ENCODE measurements at places on chromosomes 3 and 15.

- DNase-seq: no peak
Measured at GRCh38 chr15:41523097-41523496, 9.5 kb upstream of the LTK start.

GRCh38 chr15:23869396-23869795, 182.3 kb upstream of the NDN start:
- no peak for DNase-seq

DNA sequence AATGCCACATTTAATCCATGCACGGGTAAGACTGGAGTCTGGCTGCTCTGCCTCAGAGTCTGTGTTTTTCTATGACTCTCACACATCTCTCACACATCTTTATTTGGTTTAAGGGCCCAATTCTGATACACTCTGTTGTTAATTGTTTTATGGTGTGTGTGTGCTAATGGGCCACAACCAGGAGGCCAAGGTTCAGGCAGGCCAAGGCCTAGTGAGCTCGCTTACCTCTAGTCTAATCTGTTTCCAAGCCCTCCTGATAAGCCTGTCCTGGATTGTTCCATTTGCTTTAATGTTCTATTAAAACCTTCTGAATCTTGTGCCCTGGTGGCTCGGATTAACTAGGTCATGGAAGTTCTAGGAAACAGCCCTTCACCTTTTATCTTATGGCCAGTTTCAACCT, 445.4 kb upstream of the DPH6 start:
- DNase-seq: no peak

DNA sequence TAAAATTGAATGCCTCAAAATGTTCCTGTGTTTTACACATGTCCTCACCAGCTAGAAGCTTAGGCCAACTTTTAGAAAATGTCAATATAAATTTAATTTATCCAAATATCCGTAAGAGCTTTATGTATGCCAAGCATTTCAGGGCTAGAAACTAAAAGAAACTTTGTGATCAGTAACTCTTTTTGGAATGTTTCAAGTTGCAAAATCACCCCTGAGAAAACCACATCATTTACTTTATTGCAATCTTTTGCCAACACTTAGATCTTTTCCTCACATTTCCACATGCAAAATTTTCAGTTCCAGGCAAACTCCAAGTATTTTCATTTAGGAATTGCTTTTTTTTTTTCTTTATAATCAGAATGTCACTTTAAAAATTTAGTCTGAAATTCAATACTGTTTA, 20.1 kb upstream of the IGF1R start:
- no peak for DNase-seq

DNA sequence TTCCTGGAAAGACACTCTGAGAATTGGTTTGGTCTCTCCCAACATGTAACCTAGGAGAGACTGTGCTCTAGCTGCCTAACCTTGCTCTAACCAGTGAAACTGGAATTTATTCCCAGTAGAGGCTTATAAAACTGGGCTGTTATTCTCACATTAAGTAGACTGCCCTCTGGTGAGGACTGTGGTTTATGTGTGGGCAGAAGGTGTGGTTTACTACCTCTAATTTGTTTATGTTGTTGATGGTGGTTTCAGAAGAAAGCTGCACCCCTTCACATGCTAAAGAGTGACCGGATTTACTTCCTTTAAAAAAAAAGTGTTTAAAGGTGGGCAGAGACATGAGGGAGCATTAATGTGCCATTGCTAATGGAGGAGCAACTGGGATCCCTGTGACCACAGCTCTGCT, 273.2 kb downstream of the MECOM start:
- no peak for DNase-seq

DNA sequence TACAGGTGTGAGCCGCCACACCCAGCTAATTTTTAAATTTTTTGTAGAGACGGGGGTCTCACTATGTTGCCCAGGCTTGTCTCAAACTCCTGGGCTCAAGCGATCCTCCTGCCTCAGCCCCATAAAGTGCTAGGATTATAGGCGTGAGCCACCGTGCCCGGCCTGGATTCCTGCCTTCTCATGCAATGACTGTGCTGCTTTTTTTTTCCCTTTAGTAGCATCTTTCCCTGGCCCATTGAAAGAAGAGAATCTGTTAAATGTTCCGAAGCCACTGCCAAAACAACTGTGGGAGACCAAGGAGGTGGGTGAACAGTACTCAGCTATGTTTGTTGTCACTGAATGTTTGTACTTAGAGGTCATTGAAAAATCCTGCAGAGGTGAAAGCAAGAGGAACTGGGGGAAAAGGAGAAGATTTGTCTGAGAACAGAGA, 88.0 kb downstream of the CRTC3 start:
- no peak for DNase-seq

- no peak for DNase-seq
Measured at GRCh38 chr3:48696601-48697000, 10.9 kb upstream of the NCKIPSD start.

DNA sequence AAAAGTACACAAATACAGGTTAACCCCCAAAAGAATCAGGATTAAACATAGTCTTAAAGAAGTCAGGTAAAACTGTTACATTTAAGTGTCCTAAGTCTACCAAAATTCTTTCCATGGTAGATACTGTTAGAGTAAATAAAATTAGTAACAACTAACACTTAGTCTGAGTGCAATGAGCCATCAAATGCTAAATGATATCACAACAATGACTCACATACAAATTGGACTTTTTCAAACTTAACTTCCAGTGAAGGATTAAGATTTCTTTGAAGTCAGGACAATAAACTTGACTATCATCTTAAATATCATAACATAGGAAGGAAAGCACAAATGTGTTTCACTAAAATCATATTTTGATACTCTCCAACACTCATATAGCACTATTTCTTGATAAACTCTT, 43.9 kb downstream of the ZNF148 start:
- no peak for DNase-seq

DNA sequence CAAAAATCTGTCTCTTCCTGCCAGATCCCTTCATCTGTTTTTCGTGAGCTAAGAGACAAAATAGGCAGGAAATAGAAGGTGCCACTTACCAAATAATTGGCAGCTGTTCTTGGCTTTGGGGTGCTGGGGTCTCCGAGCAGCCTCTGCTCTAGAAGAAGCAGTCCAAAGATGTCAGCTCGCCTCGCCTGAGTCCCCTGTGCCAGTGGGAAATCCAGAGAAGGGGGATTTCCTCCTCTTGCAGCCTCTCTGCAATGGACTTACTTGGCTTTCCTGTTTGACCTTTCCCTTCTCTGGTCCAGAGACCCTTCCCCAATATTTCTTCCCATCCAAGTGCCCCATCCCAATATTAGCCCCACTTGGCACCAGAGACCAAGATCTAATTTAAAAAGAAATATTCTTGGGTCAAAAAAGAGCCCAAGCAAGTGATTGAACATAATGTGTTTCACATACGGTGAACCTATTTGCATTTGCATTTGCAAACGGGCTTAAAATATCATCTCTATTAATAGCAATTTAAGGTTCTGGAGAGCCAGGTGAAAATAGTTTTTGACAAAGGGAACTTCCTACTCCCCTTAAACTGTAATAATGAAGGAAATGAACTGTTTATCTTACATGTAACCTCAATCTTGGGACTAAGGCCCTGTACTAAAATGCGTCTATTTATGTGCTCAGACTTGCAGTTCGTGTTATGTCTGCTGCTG, 23.2 kb downstream of the CD86 start:
- no peak for DNase-seq

DNA sequence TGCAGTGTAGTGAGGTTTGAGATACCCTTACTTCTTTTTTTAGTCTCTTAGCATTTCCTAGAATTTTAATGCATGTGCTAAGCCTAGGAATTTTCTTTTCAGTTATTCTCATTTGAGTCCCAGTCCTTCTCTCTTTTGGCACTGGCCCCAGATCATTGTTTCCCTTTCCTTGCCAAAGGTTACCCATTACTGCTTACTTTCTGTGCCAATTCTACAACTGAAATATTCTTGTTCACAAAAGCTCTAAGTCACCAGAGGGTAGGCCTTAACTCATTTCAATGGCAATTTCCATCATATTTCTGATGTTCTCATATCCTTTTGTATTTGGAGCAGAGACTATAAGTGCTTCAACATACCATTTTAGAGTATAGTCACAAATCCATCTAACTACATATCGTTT, 199.6 kb upstream of the CBLB start:
- no peak for DNase-seq

GRCh38 chr3:119098619-119099222, 47.2 kb upstream of the TEX55 start:
- DNase-seq: peak; percentile 61

- DNase-seq: no peak
Measured at GRCh38 chr15:35925275-35926006, 379.5 kb upstream of the DPH6 start.

DNA sequence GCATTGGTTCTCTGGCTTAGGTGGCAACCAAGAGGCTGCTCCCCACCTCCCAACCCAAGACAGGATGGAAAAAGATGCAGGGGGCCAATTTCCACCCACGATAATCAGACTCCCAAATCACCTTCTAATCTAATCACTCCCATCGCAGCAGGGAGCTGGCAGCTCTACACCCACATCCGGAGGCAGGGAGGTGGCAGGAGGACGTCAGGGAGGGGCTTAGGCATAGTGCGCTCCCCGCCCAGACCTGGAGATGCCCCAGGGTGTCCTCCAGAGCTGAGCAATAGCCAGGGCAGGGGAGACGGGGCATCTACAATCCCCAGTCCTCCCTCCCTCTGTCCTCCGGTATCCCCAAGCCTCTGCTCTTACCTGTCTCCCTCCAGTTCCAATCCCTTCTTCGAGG, 70.5 kb upstream of the SEC13 start:
- DNase-seq: no peak

GRCh38 chr3:177447938-177448337, 250.7 kb upstream of the TBL1XR1 start:
- peak; percentile 88 for DNase-seq

DNA sequence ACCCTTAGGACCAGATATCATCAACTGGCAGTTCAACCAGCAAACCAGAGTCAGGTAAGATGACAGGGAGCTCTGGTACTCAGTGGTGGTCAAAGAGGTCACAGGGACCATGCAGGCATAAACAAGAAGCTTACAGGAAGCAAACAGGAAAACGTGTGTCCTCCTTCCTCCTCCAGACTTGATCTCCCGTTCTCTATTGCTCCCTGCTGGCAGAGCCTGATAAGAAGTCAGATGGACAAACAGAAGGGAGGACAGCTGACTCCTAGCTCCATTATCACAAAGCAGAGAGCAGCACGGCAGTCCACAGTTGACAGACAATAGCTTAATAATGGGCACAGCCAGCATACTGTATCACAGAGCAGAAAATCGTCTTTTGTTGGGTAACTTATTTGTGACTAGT, 156.5 kb upstream of the SLC2A2 start:
- no peak for DNase-seq

GRCh38 chr3:43632269-43632733, 10.5 kb upstream of the ANO10 start:
- no peak for DNase-seq

DNA sequence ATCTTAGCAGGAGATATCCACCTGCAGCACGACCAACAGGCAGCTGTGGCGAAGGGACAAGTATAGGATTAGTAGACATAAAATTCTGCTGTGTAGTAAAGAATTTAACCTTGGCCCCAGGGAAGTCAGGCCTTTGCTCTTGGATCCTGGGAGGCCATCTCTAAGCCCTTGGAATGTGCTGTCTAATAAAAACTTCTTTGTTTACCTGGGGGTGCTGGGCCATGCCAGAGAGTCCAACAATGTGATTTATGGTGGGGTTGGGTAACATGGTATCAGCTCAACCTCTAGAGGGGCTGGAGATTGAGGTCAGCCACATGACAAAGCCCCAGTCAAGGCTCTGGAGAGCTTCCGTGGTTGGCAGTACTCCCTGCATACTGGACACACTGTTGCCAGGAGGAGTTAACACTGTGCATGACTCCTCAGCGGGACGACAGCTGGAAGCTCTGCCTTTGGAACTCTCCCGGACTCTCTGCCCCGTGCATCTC, 52.4 kb downstream of the HEG1 start:
- DNase-seq: no peak

- DNase-seq: no peak
Measured at GRCh38 chr3:195007151-195007550, 263.8 kb downstream of the XXYLT1 start.

DNA sequence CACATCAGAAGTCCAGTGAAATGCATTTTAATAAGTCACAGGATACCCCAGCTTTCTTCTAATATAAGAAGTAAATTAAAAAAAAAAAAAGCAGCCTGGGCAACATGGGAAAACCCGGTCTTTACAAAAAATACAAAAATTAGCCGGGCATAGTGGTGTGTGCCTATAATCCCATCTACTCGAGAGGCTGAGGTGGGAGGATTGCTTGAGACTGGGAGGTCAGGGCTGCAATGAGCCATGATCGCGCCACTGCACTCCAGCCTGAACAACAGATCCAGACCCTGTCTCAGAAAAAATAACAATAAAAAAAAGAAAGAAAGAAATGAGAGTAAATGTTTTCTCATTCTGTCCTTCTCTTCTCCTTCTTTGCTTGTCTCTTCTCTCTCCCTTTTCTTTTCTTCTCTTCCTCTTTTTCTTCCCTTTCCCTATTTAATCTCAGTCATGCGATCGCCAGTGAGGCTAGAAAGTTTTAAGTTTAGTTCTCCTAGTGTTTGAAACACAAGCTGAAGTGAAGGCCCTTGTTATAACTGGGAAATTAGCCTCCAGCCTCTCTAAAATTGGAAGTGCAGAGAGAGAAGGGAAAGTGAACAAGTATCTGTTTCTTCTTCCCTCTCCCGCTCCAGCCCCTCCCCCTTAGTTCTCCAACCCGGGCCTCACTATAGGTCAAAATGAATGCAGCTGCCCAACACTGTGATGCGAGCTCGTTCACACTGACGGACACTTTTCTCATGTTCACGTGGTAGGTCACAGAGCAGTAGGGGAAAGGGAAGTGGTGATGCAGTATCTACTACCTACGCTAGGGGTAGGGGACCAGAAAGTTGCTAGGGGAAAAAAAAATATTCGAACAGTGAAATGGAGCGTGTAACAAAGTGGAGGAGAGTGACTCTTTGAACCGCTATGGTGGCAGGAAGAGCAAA, 23.5 kb upstream of the TSC22D2 start:
- no peak for DNase-seq

- no peak for DNase-seq
Measured at GRCh38 chr3:15171096-15171495, 35.0 kb upstream of the CAPN7 start.

DNA sequence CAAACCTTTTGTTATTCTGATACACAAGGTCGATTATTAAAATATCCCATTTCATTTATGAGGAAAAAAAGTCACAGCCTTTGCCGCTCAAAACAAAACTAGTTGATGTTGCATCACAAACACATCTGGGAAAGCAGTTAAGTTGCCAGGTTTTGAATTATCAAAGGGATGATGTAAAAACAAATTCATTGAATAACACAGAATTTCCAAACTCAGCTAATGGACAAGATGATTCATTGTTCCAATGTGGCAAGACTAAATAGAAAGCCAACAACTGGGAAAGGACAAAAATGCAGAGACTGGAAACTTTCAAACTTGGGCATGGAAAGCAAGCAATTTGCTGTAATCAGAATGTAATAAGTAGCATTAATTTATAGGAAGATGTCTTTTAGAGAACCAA, 610.0 kb upstream of the ZNF385D start:
- DNase-seq: no peak

DNA sequence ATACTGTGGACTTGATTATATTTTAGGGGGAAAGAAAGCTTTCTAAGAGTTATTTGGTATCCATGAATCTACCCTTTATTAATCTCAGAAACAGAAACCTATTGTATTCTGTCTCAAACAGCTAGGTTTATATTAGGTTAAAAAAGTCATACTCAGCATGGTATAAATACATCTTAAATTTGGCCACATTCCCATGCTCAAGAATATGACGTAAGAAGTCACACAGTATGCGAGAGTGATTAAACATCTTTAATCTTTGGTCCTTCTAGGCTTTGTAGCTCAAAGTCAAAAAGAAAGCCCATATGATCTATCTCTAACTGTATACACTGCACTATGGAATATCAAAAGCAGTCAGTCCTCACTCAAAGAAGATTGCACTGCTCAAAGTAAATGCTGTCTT, 131.4 kb downstream of the EPHA3 start:
- DNase-seq: no peak

GRCh38 chr15:29749365-29750086, 72.7 kb downstream of the TJP1 start:
- no peak for DNase-seq
